ENCODE measurements at places on chromosomes 4 and X.

DNA sequence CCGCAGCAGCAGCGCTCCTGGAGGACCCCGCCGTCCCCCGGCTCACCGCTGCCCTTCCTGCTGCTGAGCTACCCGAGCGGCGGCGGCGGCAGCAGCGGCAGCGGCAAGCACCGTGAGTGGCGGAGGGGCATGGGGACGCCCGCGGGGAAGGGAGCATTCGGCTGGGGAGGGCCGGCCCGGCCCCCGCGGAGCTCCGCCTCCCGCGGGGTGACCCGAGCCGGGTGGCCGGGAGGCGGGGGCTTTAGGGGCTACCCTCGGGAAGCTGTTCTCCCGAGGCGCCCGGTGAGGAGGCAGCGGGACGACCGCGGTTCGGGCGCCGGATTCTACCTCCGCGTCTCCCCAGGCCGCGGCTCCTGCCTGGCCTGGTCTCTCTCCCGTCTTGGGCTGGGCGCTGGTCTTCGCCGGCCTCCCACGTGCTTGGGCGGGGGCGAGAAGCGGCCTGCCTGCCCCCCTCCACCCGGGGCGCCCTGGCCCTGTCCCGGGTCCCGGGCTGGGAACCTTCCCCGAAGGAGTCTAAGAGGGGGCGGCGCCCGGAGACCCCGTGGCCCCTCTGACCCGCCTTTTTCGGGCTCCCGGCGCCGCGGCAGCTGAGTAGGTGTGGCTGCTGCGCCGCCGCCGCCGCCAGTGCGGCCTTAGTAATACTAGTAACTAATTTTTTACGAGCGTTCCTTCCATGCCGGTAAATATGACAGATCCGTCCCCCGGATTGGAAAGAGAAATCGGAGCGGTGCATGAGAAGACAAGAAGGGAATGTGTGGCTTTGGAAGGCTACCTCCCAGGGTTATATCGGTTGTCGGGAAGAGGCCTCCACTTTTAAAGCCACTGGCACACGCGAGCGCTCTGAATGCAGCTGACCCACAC lies 16.4 kb upstream of the RUFY3 start:
- DNase-seq, result peak; percentile 56

- DNase-seq, result no peak
Observed at GRCh38 chr4:99586797-99587196, 12.2 kb downstream of the MTTP start.

GRCh38 chr4:18342847-18343246 lies 321.3 kb upstream of the LCORL start:
- no peak for DNase-seq

- no peak for DNase-seq
Observed at GRCh38 chr4:90495211-90495610, 368.0 kb downstream of the CCSER1 start.

DNA sequence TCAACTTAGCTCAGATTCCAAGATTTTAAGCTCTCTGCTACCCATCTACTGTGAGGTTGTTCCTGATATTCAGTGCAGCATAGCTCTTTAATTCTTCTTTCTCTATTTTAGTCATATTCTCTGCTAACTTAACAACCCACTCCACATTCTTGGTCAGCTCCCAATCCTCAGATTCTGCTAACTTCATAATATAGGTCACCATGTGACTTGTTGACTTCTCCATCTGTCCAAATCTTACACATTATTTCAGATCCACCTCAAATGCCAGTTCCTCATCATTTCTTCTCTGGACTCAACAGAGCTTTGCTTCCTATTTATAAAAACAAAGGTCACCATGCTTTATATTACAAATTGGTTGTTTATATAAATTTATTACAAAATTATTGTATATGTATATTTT lies 29.3 kb upstream of the RXFP1 start:
- no peak for DNase-seq

DNA sequence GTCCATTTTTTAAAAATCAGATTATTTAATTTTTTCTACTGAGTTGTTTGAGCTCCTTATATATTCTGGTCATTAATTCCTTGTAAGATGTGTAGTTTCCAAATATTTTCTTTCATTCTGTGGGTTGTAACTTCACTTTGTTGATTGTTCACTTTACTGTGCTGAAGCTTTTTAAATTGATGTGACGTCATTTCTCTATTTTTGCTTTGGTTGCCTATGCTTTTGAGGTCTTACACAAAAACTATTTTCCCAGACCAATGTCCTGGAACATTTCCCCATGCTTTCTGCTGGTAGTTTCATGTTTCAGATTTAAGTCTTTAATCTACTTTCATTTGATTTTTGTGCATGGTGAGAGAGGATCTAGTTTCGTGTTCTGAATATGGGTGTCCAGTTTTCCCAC lies 753.6 kb downstream of the TRIML1 start:
- DNase-seq, result no peak

DNA sequence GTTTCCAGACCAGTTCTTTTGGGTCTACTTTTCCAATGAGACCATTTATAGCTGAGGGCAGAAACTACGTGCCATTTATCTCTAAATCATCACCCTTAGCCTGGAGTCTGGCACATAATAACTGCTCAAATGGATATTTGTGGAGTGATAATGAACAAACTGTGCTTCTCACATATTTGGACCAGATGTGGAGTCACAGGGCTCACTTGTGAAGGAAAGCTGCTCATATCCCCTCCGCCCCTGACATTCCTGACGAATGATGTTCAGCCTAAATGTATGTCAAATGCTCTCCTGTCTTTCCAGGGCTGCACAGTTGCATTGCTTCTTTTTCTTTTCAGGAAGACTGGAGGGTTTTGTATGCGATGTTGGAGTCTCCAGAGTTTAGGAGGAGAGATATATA lies 110.1 kb downstream of the GBA3 start:
- peak; percentile 35 for DNase-seq

- DNase-seq, result no peak
Observed at GRCh38 chr4:23233596-23233995, 540.9 kb downstream of the GBA3 start.

GRCh38 chr4:29046186-29046585 lies 1674.0 kb upstream of the PCDH7 start:
- peak; percentile 59 for DNase-seq

GRCh38 chr4:123893011-123893981 lies 496.7 kb downstream of the SPRY1 start:
- DNase-seq, result peak; percentile 81

DNA sequence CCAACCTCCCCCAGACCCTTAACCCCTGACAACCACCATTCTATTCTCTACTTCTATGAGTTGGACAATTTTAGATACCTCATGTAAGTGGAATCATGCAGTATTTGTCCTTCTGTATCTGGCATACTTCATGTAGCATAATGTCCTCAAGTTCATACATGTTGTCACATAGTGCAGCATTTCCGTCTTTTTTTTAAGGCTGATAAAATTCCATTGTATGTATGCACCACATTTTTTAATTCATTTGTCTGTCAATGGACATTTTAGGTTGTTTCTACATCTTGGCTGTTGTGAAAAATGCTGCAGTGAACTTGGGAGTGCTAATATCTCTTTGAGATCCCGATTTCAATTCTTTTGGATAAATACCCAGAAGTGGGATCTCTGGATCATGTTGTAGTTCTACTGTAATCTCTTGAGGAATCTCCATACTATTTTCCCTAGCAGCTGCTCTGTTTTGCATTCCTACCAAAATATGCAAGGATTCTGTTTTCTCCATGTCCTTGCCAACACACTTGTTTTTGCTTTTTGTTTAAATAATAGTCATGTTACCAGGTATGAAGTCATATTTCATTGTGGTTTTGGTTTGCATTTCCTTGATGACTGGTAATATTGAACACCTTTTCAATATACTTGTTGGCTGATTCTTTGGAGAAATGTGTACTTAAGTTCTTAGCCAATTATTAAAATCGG lies 48.8 kb upstream of the ADAD1 start:
- DNase-seq, result peak; percentile 51

DNA sequence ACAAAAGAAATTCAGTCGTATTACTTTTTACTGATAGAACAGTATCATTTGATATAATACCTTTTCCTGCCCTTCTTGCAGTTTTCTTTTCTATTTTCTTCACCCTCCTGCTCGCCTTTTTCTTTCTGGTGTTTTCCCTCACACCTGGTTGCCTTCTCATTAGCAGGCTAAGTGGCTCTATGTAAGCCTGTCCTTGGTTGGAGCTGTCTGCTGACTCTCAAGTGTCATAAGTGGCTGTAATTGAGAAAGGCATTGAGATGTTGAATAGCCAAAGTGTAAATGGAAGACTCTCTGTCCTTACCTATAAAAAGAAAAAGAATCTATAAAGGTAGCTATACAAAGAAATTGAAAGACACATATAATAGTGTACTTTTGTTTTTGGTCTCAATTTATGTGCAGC lies 180.7 kb downstream of the ADGRL3 start:
- no peak for DNase-seq

DNA sequence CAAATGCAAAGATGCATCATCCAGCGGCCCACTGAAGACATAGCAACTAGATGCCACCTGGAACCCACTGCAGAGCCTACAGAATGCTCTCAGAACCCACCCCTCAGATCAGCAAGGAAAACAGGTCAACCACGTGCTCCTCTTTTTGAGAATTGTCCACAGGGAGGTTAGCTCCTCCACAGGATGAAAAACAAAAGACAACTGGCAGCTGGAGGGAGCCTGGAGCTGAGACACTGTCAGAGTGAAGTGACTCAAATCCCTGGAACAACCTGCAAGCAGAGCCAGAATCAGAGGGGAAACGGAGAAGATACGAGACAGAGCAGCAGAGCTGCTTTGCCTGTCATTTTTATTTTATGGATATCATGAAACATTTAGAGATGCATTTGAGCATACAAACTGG lies 277.6 kb downstream of the GASK1B start:
- no peak for DNase-seq

DNA sequence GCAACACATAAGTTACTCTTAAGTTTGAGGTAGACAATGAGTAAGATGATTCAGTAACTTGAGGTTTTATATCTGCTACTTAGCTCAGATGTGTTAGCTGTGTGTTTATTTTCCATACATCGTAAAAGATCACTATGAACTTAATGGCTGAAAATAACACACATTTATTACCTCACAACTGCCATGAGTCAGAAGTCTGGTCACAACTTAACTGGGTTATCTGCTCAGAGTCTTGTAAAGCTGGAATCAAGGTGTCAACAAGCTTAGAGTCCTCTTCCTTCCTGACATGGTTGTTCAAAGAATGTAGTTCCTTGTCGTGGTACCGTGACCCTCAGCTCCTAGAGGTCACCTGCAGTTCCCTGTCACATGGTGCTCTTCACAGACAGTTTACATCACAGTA lies 204.9 kb upstream of the MAGEB2 start:
- DNase-seq, result no peak

DNA sequence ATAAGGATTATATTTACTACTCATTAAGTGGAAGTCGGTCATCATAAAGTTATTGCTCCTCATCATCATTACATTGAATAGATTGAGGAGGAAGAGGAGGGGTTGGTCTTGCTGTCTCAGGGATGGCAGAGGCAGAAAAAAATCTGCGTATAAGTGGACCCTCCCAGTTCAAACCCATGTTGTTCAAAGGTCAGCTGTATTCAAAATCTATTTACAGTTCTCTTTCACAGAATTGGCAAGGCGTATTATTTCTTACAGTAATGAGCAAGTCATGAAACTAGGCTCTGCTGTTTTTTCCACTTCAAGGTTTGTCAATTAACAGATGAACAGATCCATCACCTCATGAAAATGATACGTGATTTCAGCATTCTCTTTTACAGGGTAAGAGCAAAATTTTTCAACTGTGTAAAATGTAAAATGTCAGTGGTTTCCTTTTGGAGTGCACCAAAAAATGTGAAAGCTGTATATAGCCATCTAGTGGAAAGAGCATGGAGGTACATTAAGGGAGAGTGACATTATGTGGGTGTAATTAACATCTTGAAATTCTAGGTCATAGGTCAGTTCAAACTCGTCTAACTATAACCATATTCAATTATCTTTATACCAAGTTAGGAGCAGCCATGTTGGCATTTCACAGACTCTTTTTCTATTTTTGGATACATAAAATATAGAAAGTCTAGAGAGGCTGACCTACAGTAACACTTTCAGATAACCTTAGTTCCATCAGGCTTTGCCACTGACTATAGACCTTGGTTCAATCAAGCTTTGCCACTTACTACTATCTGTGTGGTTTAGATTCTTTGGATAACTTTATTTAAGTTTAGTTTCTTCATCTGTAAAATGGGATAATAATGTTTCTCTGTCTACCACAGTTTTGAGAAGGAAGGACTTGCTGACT lies 30.1 kb downstream of the NEIL3 start:
- DNase-seq, result peak; percentile 60

GRCh38 chr4:155005395-155006090 lies 202.9 kb upstream of the NPY2R start:
- DNase-seq, result peak; percentile 73

DNA sequence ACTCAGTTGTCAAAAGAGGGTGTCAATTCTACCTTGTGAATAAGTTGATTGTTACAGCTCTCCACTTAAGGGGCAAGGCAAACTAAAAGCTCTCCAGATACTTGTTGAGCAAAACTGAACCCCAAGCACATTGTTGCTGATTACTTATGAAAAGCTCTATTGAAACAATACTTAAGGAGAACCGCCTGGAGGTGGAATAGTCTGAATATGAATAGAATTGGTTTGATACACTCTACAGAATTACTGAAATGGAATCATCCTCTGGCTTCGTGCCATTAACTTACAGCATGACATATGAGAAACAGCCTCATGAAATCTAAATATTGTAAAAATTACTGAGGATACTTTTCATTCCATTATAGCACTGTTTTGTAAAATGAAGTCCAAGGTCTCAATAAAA lies 127.0 kb upstream of the SH3RF1 start:
- peak; percentile 74 for DNase-seq

- no peak for DNase-seq
Observed at GRCh38 chr4:39883646-39884045, 94.1 kb downstream of the PDS5A start.

DNA sequence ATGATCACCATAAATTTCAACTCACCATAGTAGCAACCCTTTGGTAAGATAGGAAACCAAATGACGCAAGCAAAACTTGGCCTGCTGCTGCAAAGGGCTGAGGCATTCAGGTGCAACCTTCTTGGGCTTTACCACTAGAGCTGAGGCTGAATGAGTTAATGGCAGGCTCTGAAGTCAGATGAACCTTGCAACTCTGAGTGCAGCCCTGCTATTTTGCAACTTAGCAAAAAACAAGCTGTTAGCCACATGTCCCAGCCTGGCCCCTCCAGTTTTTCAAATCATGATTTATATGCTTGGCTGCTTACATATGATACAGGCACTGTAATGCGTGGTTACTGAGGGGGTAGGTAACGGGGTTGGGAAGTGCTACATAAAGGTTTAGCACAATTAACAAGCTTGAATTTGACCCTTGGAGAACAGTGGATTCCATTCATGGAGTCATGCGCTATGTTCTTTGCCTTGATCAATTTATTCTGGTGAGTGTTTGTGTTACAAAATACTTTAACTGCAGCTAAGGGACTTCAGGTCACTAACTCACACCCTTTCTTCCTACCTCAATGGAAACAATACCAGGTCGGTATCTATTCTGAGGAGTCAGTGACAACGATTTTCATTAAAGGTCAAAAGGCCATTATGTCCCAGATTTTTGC lies 80.5 kb upstream of the PPARGC1A start:
- DNase-seq, result peak; percentile 51

DNA sequence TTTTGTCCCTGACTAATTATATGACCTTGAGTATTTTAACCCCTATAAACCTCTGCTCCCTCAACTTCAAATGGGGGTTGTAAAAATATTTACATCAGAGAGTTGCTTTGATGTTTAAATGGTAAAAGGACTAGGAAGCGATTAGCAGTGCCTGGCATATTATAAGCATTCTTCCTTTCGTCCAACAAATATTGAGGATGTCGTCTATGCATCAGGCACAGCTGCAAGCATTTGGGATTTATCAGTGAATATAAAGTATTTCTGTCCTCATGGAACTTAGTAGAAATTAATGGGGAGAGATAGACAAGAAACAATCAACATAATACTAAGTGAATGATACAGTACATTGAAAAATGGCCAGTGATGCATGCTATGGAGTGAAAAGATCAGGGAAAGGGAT lies 115.5 kb upstream of the EDNRA start:
- DNase-seq, result no peak

GRCh38 chr4:112418092-112418491 lies 97.9 kb downstream of the NEUROG2 start:
- no peak for DNase-seq

Data from fibroblast of upper back skin (primary cell).